ENCODE measurements at places on chromosomes 1 and 21.

DNA sequence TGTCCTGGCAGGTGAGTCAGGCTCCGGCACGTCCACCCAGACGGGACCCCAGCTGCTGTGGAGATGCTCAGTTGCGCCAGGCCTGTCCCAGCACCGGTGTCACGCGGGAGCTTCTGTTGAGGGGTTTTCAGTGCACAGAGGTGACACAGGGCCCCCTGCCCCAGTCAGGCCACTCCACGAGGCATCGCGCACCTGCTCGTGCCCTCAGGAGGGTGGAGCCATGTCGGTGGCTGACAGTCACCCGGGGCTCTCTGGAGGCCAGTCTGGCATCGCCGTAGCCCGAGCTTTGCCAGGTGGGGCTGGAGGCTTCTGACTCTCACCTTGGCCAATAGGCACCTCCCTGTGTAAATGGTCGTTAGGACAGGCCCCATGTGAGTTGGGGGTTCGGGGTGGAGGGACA is 11.1 kb downstream of the TMEM240 start:
- DNase-seq = no peak

DNA sequence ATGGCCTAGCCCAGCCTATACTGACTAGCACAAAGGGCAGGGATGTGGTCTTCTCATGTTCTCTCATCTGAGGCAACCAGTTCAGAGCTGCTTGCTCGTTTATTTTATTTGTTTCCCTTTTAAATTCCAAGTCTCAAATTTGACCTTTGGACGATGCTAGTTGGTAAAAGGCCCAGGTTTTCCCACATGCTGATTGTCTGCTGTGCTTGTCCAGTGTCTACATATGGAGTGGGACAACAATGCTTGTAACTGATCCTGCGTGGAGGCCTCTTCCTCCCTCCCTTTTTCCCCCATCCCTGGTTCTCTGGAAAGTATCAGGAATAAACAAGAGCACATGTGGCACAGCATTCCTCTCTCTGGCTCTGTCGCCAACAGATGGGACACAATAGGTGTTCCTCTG is 34.0 kb upstream of the BEND5 start:
- DNase-seq = no peak

DNA sequence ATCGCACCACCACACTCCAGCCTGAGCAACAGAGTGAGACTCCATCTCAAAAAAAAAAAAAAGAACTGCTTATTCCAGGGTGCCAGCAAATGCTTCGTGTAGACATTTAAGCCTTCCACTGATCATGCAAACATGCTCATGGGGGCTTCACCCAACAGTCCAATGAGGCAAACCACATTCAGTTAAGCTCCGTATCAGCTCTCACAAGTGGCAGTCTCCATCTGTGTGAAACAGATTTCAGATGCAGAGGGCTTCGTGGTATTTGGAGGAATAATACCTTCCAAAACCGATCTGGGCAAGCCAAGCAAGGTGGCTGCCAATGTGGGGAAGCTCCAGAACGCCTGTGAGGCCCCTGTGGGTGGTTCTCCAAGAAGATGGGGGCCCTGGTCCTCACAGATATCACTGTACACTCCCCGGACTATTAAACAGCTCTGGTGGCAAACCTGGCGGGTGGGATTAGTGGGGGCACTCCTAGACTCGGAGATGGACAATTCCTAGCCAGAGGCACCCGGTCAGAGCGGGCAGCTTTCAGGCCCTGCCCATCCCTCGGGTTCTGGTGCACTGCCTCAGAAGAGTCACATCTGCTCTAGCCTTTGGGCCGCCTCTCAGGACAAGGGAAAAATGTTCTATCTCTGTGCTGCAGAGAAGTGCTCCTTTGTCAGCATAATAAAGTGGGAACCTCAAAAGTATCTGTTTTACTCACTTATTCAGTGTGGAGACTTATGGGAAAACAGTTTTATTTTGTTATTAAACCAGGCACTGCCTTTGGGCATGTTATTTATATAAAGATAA is 10.2 kb downstream of the CREG1 start:
- no peak for DNase-seq

DNA sequence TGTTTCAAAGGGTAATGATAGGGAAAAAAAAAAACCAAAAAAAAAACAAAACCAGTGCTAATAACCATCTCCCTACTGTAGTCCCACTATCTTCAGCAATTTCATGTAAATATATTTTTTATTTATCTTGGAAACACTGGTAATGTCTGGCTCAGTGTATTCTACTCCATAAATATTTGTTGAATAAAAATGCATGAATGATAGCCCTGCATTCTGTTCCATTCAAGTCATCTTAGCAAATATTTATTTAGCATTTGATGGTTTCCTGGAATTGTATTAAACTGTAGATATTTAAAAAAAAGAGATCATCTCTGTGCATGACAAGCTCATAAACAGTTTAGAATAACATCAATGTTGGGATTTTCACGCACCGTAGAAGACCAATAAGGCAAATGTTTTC is 24.2 kb downstream of the IL23R start:
- DNase-seq = no peak

DNA sequence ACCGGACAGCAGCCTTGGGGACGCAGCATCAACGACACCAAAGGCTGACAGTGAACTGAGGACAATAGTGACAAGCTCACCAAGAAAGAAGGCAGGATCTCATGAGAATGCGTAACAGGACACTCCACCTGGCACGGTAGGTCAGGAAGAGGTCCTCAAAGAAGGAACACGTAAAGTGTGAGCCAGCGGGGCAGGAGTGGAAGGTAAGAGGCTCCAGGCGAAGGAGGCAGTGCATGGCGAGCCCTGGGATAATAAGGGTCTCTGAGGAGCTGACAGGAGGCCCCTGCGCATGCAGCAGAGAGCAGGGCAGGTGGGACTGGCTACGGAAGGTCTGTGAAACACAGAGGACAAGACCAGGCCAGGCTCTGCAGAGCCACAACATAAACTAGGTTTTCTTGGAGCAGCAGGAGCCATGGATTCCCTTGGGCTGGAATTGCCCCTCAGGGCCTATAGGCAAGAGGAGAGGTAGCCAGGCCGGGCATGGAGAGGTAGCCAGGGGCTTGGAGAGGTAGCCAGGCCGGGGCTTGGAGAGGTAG is 8.2 kb downstream of the LSS start:
- DNase-seq = no peak

- DNase-seq = no peak
These were observed 501.3 kb downstream of the OMA1 start for GRCh38 chr1:58045094-58045705.

- DNase-seq = no peak
These were observed 151.1 kb downstream of the LYPLAL1 start for GRCh38 chr1:219324629-219325367.

DNA sequence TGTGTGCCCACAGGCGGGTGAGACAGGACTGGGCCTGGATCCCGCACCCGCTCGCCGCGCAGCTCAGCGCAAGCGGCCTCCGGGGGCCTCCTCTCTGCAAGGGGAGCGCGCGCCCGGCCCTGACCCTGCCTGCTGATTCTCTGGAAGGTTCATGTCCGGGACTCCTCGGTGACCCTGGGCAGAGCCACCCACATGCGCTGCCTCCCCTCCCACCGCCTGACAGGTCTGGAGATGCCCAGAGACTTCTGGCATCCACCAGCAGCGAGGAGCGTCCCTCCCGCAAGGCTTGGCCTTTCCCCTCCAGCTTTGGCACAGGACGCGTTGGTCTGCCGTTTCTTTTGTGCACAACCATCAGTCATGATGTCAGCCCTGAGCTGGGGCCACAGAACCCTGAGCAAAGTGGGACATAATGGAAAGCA is 42.0 kb upstream of the COL6A2 start:
- no peak for DNase-seq

GRCh38 chr1:202702088-202702487 is 8.2 kb downstream of the SYT2 start:
- DNase-seq = no peak

DNA sequence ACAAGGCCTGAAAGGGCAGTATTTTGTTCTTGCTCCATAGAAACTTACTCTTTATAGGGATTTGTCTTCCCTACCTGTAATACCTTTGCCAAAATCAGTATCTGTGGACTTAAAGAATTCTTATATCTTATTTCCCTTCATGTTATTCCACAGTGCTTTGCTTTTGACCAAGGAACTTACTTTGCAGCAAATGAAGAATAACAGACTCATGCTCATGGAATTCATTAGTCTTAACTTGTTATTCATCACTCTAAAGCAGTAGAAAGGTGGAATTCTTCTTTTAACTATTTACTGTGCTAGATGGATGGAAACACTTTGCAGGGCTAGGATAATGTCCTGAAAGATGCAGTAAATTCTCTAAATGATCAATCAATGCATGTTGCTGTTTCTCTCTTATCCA is 45.9 kb downstream of the DUSP10 start:
- no peak for DNase-seq

DNA sequence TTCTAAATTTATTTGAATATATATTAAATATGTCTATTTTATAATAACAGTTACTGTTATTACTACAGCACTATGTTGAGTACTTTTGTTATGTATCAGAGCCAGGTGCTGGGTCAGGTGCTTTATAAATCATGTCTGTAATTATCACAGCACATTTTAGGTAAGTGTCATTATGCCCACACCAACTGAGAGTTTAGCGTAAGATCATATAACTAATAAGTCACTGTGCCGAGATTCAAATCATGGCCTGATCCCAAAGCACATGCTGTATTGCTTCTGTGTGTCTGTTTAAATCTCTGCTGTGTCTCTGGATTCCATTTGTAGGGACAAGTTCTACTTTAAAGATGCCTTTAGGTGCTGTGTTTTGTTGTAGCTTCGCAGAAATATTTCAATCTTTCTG is 1.9 kb downstream of the GPSM2 start:
- DNase-seq = no peak

DNA sequence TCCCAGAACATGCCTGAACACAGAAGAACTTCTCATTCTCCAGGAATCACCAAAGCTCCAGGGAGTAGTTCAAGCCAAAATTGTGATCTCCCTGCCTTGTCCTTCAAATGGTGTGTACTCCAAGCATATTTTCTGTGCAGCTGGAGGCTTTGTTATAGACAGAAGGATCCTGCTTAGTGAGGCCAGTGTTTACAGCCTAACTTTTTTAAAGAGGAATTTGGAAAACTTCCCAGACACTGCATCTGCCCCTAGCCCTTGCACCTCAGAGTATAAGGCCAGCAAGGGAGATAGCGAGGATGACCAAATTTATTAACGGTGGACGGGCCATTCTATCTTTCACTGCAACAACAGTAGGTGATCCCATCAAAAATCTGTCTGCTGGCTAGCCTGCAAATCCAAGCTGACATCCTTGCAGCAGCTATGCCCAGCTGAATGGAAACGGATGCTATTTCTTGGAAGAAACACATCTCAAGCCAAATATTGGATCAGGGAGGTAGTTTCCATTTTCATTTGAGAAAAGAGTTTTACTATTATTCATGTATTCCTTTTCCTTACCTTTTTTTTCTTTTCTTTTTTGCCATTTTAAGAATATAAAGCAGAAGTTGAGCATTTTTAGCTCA is 249.8 kb downstream of the USH2A start:
- no peak for DNase-seq

- DNase-seq = no peak
These were observed 22.4 kb upstream of the SMPDL3B start for GRCh38 chr1:27912429-27912828.

GRCh38 chr21:40215941-40216340 is 348.7 kb downstream of the PCP4 start:
- no peak for DNase-seq

DNA sequence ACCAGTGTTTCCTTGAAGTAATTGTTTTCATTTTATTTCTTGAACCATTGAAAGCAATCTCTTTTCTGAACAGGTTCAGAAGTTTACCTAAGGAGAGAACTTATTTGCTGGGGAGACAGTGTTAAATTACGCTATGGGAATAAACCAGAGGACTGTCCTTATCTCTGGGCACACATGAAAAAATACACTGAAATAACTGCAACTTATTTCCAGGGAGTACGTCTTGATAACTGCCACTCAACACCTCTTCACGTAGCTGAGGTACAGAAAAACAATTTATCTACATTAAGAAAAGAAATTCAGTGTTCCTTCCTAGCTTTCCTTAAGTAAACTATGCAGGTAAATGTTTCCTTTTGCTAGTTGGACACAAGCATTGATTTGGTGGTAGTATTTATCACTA is 27.4 kb downstream of the AGL start:
- DNase-seq = no peak

- DNase-seq = no peak
These were observed 277.4 kb upstream of the LRRC7 start for GRCh38 chr1:69290291-69290690.

GRCh38 chr1:41153750-41154274 is 88.3 kb downstream of the SCMH1 start:
- DNase-seq = no peak

DNA sequence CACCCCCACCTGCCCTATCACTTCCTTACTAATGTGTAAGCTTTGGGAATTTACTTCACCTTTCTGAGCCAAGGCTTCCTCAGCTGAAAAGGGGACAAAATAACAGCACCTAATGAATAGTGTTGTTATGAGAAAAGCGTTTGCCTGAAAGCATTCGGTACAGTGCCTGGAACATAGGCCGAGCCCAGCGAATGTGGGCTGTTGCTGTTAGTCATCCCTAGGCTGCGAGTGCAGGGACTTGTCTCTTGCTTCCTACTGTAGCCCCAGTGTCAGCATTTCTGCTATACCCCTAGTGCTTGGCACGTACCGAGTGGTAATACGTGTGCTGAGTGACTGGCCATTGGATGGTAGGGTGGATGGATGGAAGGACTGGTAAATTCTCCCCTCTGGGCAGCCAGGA is 16.7 kb upstream of the KPNA6 start:
- DNase-seq = no peak

DNA sequence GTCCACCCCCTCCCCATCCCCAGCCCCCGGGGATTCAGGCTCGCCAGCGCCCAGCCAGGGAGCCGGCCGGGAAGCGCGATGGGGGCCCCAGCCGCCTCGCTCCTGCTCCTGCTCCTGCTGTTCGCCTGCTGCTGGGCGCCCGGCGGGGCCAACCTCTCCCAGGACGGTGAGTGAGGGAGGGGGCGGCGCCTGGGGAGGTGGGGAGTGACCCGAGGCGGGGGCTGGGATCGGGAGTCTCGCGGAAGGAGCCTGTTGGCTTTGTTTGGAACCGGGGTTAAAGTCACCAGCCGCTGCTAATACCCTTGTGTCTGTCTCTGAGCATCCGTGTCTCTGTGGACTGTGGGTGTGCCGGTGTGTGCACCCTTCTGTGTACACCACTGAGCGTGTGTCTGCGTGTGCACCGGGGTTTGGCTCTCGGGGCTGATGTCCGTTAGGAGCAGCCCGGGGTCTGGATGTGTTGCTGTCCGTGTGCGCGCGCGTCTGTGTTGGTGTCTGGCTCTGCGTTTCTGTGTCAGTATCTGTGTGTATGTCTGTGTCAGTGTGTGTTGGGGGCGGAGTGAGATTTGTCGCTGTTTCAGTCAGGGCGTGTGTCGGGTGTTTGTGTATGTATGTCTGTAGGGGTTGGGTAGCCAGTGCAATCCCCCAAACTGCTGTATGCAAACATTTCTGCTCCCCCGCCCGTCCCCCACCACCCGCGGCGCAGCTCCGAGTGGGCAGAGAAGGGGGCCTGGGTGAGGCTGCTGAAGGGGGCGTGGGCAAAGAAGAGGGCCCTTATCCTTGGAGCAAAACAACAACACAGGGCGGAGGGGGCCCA is 480 bp downstream of the CADM3 start:
- no peak for DNase-seq

Measured in stimulated activated CD8-positive, alpha-beta memory T cell treated with anti-CD3 and anti-CD28 coated beads, Interleukin-2, amount 100 ng/mL, for 1 hour (primary cell).